ENCODE measurements at places on chromosomes 7 and 10.

GRCh38 chr10:122010405-122011050 lies 21.6 kb downstream of the TACC2 start:
- DNase-seq: no peak

- peak; percentile 34 for DNase-seq
These were observed 24.8 kb upstream of the EIF5AL1 start for GRCh38 chr10:79487296-79488194.

DNA sequence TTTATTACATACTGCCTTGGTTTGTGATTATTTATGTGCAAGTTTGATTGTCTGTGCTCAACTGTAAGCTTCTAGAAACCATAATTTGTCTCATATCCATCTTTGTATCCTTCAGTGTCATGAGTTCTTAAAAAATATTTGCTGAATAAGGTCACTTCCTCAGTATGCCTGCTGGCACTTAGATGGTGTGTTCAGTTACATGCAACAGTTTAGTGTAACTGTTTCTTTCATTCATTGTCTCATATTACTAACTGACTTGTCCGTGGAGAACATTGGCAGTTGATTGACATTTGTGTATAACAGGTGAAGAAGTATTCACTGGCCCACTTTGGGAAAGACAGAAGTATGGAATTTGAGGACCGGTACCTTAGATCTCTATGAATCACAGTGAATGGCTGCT lies 236.9 kb downstream of the PRKG1 start:
- DNase-seq: no peak

DNA sequence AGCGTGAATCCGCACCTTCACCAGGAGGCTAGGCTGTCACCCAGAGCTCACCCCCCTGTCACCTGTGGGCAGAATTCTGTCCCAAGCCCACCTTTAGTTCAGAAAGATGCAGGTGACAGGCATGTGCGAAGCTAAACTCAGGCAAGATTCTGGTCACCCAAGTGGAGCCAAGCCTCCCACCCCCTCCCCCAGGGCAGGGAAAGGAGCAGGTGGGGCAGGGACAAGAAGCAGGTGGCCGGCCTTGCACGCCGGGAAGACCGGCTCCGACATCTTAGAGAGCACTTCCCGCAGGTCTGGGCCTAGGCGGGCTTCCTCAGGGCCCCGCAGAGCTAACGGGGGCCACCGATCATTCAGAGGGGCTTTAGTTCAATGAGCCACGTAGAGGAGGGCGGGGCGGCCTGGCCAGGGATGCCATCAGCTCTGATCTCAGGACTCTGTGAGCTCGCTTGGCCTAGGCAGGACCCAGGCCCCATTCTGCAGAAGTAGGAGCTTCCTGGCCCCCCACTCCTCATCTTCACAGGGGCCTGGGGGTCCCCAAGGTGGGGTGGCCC lies 19.9 kb downstream of the UNCX start:
- DNase-seq: no peak

GRCh38 chr7:1495564-1496242 lies 8.5 kb downstream of the INTS1 start:
- no peak for DNase-seq

GRCh38 chr10:7580520-7580919 lies 86.2 kb downstream of the ITIH5 start:
- no peak for DNase-seq

GRCh38 chr7:1533547-1534329 lies 3.2 kb downstream of the MAFK start:
- DNase-seq: peak; percentile 69

- DNase-seq: no peak
These were observed 561.5 kb downstream of the DNAJB6 start for GRCh38 chr7:157898261-157898660.

DNA sequence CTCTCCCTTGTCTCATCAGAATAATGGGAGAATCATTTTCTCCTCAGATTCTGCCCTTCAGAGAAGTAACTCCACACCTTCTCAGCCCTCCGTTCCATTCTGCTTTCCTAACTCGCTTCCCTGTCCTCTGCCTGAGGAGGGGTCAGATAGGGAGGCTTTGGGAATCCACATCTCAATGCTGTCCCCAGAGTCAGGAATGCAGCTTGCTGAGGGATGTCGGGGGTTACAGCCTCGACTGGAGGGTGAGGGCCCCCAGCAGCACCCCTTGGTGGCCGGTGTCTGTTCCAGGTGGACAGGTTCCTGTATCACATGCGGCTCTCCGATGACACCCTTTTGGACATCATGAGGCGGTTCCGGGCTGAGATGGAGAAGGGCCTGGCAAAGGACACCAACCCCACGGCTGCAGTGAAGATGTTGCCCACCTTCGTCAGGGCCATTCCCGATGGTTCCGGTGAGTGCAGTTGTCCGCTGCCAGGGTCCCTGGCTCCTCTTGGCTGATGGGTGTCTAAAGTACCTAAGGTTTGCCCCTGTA lies 6.9 kb downstream of the HKDC1 start:
- no peak for DNase-seq

GRCh38 chr7:76108540-76109233 lies 60.8 kb downstream of the MDH2 start:
- no peak for DNase-seq

DNA sequence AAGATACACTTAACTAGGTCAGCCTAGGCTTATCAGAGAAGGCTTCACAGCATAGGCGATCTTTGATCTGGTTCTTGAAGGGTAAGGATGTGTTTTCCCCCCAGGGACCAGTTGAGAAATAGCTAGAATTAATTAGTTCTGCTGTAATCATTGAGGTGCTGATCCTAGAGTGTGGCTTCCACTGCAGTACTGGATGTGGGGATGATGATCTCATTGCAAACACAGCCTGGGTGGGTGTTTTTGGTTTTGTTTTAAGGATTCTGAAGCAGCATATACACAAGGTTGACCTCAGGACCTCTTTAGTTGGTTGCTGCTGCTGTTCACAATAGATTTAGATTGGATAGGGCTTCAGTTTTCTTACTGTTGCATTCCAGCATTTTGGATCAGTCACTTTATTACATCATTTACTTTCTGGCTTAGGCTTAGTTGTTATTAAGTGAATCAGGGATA lies 159.7 kb downstream of the AUTS2 start:
- DNase-seq: no peak

DNA sequence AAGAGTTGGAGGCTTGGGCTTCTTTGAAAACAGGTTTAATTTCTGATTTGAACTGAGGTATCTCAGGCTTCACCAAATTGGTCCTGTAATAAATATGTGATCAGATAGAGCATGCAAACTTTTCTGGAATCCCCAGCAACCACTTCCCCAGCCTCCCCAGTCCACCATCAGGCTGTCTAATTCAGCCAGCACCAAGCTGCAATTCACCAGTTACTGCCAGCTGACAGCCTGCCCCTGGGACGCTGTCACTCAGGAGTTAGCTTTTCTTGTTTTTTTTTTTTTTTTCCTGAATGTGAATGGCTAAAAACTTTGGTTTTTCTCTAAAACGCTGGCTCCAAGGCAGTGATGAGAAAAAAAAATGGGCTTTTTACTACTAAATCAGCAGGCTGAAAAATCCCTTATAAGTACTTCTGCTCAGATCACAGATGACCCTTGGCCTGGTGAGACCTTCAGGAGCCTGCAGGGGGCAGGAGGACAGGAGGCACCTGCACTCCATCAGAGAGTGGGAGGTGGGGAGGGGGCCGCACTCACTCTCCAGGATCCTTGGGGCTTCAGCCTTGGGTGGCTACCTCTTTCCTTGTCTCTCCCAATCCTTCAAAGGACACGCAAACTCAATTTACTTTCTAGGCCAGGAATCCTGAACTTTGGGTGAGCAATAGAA lies 349.4 kb downstream of the GATA3 start:
- no peak for DNase-seq

DNA sequence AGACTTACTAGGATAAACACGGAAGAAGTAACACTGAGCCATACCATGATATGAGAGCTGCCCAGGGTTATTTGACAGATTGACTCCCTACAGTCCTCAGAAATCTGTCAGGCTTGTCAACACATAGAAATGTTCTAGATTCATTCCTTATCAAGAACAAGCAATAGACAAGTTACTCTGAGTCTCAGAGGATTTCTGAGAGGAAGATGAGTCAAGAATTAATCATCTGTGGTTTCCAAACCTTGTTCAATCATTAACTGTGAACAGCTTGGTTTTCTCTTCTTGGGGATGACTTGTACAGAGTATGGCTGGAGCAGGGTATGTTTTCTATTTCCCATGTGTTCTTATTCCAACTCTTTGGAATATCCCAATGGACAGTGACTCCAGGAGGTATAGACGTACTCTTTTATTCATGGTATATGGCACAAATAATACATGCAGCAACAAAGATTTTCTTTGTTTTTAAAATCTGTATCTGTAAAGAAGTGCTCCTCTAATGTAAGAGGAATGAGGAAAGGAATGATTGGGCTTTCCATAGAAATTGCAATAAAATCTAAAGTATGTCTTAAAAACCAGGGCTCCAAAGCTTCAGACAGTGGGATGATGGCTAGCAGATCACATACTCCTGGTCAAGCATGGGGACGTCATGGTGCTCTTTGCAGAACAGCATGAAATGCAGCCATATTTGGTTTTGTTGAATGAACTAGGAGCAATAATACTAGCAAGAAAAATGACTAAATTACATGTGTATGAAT lies 11.9 kb upstream of the SFR1 start:
- no peak for DNase-seq

- no peak for DNase-seq
These were observed 84.3 kb downstream of the CREM start for GRCh38 chr10:35210961-35211360.

GRCh38 chr10:11176746-11177145 lies 159.1 kb downstream of the CELF2 start:
- DNase-seq: no peak

DNA sequence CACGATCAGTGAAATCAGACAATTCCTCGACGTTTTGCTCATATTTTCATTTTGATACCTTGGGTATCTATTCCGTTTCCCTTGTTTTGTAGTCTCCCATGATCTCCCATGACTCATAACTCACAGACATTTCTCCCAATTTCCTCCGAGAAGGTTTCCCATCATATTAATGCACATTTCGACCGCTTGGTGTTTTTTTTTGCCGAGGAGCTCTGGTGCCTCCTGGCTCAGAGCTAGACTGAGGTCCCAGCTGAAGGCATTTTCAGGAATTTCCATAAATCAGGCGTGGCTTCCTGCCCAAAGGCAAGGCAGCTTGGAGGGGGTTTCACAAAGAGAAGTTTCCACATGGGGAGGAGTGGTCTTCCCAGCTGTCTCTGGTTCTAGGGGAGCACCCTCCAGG lies 148.2 kb upstream of the TNS3 start:
- DNase-seq: no peak

- DNase-seq: no peak
These were observed 54.6 kb downstream of the DKK1 start for GRCh38 chr10:52368725-52369124.

GRCh38 chr7:130649004-130649790 lies 19.4 kb downstream of the COPG2 start:
- peak; percentile 28 for DNase-seq

GRCh38 chr10:30348378-30348776 lies 701 bp downstream of the MTPAP start:
- no peak for DNase-seq

DNA sequence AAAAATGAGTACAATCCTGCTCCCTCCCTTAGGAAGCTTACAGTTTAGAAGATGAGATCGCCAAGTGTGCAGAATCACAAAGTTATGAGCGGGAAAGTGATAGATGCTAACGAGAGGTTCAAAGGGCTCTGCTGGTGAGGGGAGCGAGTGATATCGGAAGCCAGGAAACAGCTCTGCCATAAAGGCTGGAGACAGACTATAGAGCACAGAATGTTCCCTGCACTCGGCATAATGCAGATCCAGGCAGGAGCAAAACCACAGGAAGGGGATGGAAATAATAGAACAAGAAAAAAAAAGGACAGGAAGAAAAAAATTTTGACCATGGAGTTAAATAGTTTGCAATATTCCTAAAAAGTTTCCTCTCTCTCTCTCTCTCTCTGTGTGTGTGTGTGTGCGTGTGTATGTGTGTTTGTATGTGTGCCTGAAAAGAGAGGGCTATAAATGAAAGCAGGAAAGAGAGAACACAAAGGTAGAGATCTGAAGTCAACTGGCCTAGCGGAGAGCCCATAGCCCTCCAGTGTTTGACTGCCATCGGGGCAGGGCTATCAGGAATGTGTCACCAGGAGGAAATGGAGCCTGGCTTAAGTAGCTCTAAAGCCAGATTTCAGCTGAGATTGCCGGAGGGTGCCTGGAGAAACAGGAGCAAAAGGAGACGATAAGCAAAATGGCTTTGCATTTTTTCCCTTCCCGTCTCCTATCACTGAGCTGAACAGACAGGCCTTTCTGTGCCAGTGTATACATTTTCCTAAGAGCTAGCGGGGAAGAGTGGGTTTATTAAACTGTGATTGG lies 175.8 kb upstream of the LYZL1 start:
- DNase-seq: no peak

DNA sequence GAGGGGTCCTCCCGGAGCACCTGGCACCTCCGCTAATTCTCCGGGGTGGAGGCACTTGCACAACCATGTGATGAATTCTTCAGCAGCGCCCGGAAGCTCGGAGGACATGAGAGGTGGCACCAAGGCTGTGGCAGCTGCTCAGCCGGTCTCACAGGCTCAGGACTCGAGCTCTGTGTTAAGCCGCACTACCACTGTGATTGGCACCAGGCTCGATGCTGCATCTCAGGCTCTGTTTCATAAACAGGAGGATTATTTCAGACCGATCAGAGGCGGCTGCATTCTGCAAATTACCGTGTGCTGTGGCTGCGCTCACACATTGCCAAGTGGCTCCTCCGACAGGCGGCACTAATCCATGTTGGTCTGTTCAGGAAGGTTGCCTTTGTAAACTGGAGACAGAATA lies 495.2 kb downstream of the DNAJB6 start:
- no peak for DNase-seq

DNA sequence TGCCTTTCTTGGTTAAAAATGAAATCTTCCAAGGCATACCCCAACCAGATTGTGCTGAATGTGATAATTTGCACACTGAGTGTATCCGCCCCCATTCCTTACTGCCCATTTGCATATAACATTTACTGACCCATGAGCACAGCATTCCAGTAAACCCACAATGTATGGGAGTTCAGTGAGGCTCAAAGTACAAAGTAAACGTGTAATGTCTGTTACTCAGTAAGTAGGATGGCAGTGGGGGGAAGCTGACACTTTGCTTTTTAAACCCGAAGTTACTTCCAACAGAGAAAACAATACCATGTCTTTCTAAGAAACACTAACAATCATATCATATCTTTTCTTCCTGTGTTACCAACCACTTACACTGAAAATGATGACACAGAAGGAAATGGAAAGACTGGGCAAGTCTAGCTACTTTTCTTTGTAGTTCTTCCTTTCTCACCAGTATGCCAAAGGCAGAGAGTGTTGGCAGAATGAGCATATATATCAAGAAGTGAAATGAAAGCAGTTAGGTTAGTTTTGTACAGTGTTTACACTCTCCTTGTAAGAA lies 27.1 kb upstream of the SOSTDC1 start:
- no peak for DNase-seq

DNA sequence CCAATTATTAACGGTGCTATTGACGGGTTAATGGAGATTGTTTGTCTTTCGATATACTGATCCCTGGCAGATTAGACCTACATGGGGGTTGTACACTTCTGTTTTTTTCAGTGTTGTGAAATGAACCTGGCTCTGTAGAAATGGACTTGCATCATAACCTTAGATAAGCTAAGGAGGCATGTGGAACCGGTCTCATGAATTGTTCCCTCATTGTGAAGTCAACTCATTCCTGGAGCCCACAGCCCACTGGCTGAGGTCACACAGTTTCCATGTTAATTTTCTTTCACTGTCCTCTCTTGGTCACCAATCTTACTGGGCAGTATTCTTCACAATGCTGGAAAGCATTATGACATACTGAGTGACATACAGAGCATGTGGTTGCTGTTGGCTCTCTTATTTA lies 202.8 kb downstream of the BMPER start:
- DNase-seq: no peak
